ENCODE measurements at places on chromosomes 7 and 10.

- DNase-seq = no peak
Measured at GRCh38 chr7:86411814-86412213, 231.9 kb upstream of the GRM3 start.

GRCh38 chr10:71569775-71570588 lies 149.6 kb downstream of the C10orf105 start:
- DNase-seq = peak; percentile 66

DNA sequence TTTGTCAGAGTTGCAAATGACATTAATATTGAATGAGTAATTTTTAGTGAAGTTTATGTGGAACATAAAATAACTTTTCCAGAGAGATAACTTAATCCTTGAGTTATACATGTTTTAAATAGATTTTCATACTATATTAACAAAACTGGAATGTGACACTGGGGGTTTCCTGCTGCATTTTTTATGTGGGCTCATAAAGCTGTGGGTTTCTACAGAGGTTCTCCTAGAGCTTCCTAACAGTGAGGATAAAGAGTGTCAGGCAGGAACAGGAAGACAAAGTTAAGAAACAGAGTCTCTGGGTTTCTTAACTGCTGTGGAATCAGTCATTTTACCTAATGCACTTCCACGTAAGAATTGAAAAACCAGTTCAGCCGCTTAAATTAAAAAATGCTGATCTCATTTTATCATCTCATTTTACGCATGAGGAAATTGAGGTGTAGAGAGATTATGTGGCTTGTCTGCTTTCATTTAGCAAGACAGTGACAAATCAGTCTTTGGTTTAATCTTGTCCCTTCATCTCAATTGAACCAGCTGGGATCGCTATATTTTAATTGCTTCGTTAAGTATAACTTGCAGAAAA lies 5.0 kb downstream of the CD36 start:
- no peak for DNase-seq

DNA sequence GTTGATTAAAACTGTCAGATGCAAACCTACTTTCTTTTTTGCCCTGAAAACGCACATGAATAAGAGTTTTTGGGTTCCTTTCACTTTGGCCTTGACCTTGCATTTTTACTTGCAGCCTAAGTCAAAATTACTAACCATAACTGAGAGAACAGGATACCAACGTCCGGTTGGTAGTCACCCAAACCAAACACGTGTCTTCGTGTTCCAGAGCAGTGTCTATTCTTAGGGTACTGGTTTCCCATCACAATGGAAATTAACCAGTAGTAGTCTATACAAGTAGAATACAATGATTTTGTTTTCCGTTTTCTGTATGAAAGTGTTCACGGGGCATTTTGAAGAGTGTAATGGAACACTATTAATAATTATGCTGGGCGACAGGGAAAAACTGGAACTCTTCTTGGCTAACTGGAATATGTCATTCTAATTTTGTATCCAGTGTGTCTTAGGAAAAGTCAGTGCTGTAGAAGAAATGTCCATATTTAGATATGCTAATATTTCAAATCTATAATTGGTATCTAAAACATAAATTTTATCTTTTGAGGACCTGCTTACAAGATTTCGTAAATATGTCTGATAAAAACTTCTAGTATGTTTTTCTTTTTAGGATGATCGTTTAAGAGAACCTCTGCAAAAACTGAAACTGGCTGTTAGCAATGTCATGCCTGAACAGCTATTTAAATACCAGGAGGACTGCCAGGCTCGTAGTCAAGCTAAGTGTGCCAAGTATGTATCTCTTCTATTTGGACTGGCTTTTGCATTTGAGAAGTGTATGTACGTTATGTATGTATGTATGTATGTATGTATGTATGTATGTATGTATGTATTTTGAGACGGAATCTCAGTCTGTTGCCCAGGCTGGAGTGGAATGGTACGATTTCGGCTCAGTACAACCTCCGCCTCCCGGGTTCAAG lies 40.9 kb downstream of the UBN2 start:
- DNase-seq = no peak

- DNase-seq = no peak
Measured at GRCh38 chr7:110764852-110765251, 326.1 kb upstream of the LRRN3 start.

GRCh38 chr7:81503336-81503735 lies 266.5 kb downstream of the HGF start:
- DNase-seq = no peak

DNA sequence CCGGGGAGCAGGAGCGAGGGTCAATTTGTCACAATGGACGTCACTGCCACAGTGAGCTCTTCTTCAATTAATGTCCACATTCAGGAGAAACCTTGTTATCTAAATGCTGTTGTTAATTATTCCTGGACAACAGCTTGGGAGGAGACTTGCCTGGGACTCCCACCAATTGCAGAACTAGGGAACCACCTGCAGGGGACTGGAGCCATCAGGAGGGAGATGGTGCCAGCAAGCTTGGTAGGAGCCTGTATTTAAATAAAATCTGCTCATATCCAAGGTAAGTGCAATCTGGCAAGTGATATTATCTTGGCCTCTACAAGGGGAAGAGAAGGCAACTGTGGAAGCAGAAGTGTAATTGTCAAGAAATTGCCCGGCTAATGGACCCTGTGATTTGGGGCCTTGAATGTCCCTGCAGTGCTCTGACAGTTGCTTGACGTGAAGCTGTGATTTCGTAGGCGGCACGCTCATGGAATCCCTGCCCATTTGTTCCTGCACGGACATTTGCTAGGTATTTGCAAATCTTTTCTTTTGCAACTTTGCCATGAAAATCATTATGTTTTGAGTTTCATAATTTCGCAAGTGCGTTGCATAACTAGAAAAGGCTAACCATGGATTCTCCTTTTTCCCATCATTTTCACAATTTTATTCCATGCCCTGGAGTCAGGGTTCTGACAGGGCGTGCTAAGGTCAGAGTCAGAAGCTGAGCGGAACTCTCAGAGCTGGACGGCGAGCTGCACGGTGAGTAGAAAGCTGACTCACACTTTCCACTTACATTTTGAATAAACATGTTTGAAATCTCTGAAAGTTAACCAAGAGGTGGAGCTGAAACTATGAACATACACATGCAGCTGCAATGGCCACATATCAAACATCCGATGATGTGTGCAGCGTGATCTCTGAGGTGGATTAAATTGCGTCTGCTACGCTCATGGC lies 84.9 kb upstream of the TCERG1L start:
- no peak for DNase-seq

GRCh38 chr10:129941199-129942018 lies 22.7 kb downstream of the EBF3 start:
- DNase-seq = no peak

DNA sequence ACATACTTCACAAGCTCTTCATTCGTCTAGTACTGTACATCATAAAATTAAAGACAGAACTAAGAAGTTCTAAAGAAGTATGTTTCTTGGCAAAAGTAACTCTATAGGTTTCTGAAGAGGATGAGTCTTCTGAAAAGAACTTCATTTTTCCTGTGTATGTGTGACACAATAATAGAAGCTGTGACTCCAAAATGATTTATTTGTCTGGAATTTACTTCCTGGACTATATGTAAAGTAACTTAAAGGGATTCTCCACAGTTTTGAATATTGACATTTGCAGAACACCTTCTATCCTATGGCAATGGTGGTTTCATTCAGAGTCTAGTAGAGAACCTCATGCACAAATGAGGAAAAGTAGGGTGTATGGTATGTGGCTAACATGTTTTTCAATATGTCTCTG lies 19.8 kb upstream of the CLDN12 start:
- DNase-seq = no peak

GRCh38 chr7:25359471-25360059 lies 131.3 kb upstream of the NPVF start:
- DNase-seq = no peak

DNA sequence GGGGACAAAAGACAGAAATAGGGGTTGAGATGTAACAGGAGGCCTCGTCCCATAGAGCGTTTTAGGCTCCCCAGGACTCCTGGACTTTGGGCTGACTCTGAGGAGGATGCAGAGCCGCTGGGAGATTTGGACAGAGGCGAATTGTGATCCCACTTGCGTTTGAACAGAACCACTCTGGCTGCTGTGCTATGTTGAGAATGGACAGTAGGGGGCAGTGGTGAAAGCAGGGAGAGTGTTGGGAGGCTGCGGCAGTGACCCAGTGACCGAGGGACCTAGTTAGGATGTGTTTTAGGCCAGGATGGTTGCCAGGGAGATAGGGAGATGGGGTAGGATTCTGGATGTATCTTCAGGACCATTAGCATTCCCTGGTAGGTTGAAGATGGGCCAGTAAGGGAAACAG lies 271.6 kb downstream of the CCDC3 start:
- DNase-seq = no peak

DNA sequence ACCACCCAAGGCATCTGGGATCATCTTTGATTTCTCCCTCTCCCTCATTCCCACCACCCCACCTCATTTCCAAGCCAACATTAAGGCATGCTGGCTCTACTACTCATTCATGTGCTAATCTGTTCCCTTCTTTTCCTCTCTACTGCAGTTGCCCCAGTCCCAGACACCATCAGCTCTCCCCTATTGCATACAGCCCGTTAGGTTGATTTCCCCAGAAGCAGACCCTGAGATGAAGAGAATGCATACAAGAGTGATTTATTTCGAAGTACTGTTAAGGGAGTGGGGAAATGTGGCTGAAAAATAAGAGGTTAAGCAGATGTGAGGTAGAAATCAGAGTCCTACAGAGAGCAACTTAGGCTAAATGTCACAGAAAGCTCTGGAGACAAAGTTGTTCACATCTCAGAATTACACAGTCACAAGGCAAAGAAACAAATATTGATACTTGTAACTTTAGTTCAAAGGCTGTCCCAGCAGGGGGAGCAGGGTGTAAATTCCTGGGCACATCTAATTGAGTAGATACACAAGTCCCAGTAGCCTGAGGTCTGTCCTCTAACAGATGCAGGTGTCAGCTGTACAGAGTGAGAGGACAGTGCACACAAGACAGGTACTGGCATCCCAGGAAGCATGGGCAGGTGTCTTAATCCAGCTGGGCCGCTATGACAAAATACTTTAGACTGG lies 20.9 kb downstream of the AKR1D1 start:
- DNase-seq = no peak

GRCh38 chr7:13282377-13282980 lies 595.0 kb downstream of the ARL4A start:
- no peak for DNase-seq

DNA sequence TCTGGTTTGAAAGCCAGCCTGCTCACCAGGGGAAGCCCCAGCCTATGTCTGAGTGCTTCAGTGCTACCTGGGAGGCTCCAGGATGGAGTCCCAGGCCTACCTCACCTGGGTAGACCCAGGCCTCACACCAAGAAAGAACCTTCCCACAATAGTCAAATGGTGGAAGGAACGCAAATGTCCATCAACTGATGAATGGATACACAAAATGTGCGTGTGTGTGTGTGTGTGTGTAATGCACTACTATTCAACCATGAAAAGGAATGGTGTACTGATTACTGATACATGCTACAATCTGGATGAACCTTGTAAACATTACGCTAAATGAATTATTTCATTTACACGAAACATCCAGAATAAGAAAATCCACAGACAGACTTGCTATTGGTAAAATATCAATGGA lies 15.2 kb upstream of the ADRB1 start:
- no peak for DNase-seq

GRCh38 chr10:46052057-46052790 lies 6.2 kb upstream of the MSMB start:
- DNase-seq = no peak

GRCh38 chr7:139495580-139496125 lies 12.2 kb upstream of the KLRG2 start:
- no peak for DNase-seq

GRCh38 chr7:102275123-102275703 lies 11.5 kb upstream of the SH2B2 start:
- no peak for DNase-seq

DNA sequence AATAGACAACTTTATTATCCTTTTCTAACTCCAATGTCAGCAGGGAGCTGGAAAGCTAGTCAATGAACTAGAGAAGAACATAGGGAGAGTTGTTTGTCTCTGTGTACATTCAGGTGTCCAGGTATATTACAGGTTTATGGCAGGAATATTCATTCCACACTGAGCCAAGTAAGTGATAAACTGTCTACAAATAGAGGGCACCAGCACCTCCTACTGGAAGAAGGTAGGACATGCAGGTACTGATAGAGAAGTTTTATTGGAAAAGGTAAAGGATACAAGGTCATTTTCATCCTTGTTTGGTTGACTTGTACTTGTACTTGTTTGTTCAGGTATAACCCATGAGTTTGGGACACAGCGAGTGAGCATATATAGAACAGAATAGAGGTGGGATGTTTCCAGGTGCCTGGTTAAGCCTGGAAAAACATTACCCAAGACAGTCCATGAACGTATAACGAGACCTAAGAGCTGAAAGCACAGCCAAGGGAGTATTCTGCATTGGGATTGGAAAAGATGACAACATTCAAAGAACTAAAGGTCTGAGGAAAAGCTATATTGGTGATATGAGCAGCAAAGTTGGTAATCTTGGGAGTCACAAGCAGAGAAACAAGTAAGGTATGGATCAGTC lies 61.4 kb upstream of the PPP1R3C start:
- DNase-seq = no peak

DNA sequence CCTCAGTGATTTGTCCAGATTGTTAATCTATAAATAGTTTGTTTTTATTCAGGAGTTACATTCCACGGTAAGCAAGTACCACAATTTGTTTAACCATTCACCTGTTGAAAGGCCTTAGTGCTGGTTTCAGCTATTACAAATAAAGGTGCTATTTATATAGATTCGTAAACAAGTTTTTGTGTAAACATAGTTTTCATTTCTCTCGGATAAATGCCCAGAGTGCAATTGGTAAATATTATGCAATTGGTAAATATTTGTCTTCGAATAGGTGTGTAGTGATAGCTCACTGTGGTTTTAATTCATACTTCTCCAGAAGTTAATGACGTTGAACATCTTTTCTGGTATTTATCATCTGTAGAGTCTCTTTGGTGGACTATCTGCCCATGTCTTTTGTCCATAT lies 76.4 kb upstream of the RSU1 start:
- DNase-seq = no peak

- no peak for DNase-seq
Measured at GRCh38 chr7:53022893-53023292, 12.5 kb upstream of the POM121L12 start.

DNA sequence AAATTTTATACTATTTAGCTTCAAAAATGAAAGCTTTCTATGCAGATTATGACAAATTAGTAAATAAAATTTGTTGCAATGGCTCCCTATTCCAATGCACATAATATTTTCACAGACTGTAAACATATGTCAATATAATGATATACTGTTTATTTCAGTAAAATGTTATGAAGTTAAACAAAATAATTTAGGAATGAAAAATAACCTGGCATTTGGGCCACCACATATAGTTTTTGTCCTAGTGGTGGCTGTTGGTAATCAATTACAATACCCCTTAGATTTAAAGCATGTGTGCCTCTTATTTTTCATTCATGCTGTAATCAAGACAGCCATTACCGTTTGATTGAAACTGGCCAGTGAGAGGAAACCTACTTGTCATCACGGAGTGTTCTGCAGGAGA lies 928.5 kb upstream of the KCND2 start:
- DNase-seq = no peak

All from activated T-cell treated with anti-CD3 and anti-CD28 coated beads for 24 hours (primary cell).